ENCODE measurements at places on chromosomes 13 and 19.

DNA sequence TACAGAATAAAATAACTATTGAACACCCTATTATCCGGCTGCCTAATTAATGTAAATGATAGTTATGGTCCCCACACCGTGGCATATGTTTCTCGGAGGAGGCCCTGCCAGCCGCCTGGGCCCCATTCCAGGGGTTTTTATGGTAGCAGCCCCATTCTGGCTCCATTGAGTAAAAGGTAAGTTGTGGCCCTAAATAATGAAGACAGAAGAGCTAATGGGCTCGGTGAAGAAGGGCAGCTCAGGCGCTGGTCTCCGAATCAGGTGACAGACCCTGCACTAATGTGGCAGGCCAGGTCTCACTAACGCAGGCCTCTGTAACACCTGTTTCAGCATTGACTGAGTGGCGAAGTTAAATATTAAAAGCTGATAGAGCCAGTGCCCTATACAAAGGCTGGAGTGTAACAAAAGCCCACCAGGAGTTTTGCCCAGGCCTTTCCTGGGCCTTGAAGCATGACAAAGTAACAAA lies 19.1 kb downstream of the POP4 start:
- no peaks in the 10 kb centered on the region for H3K27me3 ChIP-seq
- no peak for DNase-seq
- H3K4me1 ChIP-seq: peaks cover 21% of the 10 kb centered on the region
- no peak overlapping the region for H3K27ac ChIP-seq
- H3K4me3 ChIP-seq: no peak overlapping the region

- no peak overlapping the region for H3K27ac ChIP-seq
- H3K36me3 ChIP-seq: no peaks in the 10 kb centered on the region
- H3K27me3 ChIP-seq: no peaks in the 10 kb centered on the region
- DNase-seq: no peak
- H3K4me3 ChIP-seq: no peak overlapping the region
- H3K4me1 ChIP-seq: no peaks in the 10 kb centered on the region
Observed at GRCh38 chr19:7415163-7415856, 66.6 kb downstream of the ARHGEF18 start.

DNA sequence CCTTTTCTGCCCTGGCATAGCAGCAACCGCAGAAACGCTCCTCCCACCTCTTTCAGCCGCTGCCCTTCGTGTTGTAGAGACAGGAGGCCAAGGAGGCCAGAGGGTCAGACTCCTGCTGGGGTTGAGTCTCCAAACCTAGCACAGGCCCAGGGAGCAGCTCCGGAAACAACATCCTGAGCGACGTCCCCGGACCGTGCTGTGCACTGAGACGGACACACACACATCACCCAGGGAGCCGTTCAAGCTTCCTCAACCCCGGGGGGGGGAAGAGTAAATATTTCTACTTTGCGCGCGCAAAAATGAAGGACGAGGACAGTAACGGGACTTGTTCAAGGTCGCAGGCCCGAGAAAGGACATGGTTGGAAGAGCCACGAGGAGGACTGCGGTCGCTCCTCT lies 657 bp downstream of the ZNF550 start:
- H3K27ac ChIP-seq: peak overlapping the region; percentile 83
- peak; percentile 41 for DNase-seq
- peak overlapping the region; percentile 87 for H3K4me3 ChIP-seq
- H3K36me3 ChIP-seq: peaks cover 32% of the 10 kb centered on the region

DNA sequence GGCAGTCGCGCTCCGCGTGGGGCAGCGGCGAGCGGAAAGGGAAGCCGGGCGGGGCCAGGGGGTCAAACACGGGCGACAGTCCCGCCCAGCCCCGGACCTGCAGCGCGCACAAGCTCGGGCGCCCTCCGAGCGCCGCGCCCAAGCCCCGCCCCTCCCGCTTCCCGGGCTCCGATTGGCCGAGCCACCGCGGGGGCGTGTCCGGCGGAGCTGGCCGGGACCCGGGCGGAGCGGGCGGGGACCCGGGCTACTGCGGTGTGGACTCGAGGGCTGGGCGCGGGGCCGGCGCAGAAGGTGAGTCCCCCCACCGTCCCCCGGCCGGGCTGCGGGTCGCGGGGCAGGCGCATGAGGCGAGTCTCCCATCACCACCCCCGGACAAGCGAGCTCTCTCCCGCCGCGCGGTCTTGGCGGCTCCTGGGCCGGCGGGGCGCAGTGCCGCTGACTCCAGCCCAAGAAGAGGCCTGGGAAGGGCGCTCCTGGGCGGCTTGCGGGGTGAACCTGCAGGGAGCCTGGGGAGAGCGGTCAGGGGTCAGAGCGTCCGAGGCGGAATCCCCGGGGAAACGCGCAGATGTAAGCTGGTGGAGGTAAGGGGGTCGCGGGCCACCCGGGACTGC lies at the start of gene PLEKHF1:
PLEKHF1 (plus strand) TSS at position 247 of the 611 bp plus-strand sequence. CDS start 8,379 bp downstream, outside the sequence.
- peaks cover 28% of the 10 kb centered on the region for H3K4me1 ChIP-seq
- peak; percentile 77 for DNase-seq
- no peak within 1 kb of the TSS for H3K27ac ChIP-seq

GRCh38 chr19:542173-542866 lies 1.5 kb upstream of the GZMM start:
- no peak overlapping the region for H3K27ac ChIP-seq
- peaks cover 34% of the 10 kb centered on the region for H3K36me3 ChIP-seq
- DNase-seq: no peak
- peaks cover 10% of the 10 kb centered on the region for H3K27me3 ChIP-seq

DNA sequence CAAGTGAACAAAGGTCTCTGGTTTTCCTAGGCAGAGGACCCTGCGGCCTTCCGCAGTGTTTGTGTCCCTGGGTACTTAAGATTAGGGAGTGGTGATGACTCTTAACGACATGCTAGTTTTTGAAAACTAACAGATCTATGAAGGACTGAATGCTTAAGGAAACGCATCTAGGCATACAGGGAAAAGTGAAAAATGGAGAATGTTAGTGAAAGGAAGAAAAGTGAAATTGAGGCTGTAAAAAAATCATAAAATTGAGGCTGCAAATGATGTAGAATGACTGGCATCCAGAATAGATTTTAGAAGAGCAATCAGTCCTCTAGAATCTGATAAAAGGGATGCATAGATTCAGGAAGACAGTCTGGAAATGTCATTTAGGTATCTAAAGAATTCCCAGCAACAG lies 3.5 kb downstream of the ZNF260 start:
- peaks cover 50% of the 10 kb centered on the region for H3K36me3 ChIP-seq
- no peak overlapping the region for H3K4me3 ChIP-seq
- DNase-seq: no peak
- H3K4me1 ChIP-seq: peaks cover 12% of the 10 kb centered on the region
- H3K27me3 ChIP-seq: no peaks in the 10 kb centered on the region

DNA sequence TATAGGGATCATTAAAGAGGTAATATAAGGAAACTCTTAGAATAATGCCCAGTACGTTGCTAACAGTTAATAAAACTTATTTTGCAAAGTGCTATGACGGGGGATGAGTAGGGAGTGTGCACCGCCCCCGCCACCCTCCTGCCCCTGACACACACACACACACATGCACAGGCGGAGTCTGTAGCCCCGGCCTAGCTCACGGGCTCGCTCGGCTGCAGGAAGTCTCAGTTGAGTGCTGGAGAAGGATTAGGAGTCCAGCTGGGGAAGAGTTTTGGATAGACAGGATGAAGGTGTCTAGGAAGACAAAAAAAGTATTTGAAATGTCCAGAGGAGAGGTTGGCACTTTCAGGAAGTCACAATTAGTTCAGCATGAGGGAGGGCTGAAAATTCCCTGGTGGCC lies 21.5 kb downstream of the GSX1 start:
- H3K4me3 ChIP-seq: no peak overlapping the region
- H3K4me1 ChIP-seq: no peaks in the 10 kb centered on the region
- H3K27me3 ChIP-seq: peaks cover 6% of the 10 kb centered on the region

DNA sequence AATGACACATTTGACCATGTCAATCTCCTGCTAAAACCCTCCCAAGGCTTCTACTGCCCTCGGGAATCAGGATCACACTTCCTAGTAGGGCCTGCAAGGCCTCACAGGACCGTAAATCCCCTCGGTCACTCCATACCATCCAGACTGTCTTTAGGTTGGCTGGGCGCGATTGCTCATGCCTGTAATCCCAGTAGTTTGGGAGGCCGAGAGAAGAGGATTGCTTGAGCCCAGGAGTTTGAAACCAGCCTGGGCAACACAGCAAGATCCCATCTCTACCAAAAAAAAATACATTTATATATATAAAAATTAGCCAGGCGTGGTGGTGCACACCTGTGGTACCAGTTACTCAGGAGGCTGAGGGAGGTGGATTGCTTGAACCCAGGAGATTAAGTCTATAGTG lies 15.0 kb downstream of the TMEM143 start:
- DNase-seq: no peak
- H3K36me3 ChIP-seq: no peaks in the 10 kb centered on the region
- H3K27ac ChIP-seq: no peak overlapping the region
- H3K4me1 ChIP-seq: no peaks in the 10 kb centered on the region
- no peaks in the 10 kb centered on the region for H3K27me3 ChIP-seq

DNA sequence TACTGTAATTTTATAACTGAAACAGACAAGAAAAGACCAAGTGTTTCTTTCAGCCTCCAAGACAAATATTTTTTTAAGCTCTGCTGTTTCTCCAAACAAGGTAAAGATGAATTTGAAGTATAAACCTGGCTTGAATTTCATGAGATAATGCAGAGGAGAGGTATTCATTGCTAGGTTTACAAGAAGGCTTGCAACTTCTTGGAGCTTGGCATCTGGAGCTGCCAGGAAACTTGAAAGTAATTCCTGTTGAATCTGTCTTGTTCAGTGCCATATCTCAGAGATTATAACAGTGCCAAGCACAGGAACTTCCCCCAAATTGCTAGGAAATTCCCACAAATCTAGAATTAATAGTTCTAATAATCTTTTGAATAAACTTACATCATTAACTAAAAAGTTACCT lies 70.9 kb downstream of the CDK8 start:
- no peak overlapping the region for H3K27ac ChIP-seq
- no peak for DNase-seq
- H3K36me3 ChIP-seq: no peaks in the 10 kb centered on the region
- H3K4me1 ChIP-seq: no peaks in the 10 kb centered on the region
- no peak overlapping the region for H3K4me3 ChIP-seq
- H3K27me3 ChIP-seq: no peaks in the 10 kb centered on the region

DNA sequence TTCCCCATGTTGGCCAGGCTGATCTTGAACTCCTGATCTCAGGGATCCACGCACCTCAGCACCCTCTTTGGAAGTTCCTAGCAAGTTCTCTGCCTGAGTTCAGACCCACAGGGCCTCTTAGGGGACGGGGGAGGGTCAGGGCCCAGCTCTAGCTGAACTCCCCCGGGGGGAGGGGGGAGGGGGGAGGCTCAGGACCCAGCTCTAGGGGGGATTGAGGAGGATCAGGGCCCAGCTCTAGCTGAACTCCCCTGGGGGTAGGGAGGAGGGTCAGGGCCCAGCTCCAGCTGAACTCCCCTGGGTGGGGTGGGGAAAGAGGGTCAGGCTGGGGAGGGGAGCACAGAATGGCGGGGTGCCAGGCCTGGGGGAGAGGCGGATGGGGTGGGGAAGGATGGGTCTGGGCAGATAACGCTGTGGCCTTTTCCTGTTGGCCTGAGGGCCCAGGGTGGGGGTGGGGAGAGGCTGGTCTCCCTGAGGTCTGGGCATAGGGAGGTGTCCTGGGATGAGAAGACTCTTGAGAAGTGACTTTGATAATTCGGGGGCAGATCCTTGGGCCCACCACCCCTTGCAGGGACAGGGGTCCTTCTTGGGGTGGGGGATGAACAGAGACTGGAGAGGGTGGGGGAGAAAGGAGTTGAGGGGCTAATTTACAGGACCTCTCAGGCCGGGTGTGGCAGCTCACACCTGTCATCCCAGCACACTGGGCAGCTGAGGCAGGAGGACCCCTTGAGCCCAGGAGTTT lies 5.5 kb upstream of the PTBP1 start:
- H3K4me1 ChIP-seq: peaks cover 29% of the 10 kb centered on the region
- H3K27ac ChIP-seq: no peak overlapping the region
- no peak for DNase-seq
- no peak overlapping the region for H3K4me3 ChIP-seq
- H3K36me3 ChIP-seq: no peaks in the 10 kb centered on the region

DNA sequence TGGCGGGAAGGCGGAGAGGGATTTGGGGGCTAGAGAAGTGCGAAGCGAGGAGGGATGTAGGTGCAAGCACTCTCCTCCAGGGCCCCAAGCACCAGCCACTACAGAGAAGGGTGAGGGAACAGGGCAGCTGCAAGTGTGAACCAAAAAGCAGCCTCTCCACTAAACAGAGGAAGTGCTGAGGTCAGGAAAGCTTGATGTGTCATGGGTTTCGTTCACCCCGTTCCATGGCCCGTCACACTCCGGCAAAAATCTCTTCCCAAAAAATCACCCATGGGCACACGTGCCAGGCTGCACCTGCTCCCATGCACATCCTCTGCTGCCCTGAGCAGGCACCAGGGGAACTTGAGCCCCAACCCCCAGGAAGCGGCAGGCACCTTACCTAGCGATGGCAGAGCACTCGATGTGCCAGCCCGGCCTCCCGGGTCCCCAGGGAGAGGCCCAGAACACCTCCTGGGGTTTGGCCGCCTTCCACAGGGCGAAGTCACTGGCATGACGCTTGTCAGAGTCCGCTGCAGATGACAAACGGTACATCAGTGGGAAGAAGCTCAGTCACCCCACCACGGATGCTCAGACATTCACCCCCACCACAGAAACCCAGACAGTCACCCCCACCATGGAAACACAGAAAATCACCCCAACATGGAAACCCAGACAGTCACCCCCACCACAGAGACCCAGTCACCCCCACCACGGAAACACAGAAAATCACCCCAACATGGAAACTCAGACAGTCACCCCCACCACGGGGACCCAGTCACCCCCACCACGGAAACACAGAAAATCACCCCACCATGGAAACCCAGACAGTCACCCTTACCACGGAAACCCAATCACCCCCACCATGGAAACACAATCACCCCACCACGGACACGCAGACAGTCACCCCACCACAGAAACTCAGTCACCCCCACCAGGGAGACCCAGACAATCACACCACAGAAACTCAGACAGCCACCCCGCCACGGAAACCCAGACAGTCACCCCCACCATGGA lies 29.0 kb downstream of the CARS2 start:
- DNase-seq: no peak
- H3K4me3 ChIP-seq: no peak overlapping the region
- no peaks in the 10 kb centered on the region for H3K4me1 ChIP-seq
- peaks cover 47% of the 10 kb centered on the region for H3K36me3 ChIP-seq
- H3K27ac ChIP-seq: no peak overlapping the region

DNA sequence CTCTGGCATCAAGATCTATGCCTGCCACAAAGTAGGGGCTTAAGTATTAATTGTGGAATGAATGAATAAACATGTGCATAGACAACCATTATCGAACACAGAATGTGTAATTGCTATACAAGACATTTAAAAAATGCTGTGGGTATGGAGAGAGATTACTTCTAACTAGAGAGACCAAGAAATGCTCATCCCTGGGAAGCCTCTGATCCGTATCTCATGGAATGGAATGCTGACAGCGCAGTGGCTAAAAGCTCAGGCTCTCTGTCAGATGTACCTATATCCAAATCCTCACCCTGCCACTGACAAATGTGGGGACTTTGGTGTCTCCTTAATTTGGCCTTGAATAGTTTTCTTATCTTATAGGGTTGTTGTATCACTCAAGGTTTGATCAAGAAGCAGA lies 22.7 kb upstream of the MBNL2 start:
- H3K4me3 ChIP-seq: no peak overlapping the region
- DNase-seq: no peak
- H3K27ac ChIP-seq: no peak overlapping the region

- H3K27me3 ChIP-seq: no peaks in the 10 kb centered on the region
- H3K36me3 ChIP-seq: no peaks in the 10 kb centered on the region
- no peak for DNase-seq
- no peaks in the 10 kb centered on the region for H3K4me1 ChIP-seq
- H3K4me3 ChIP-seq: no peak overlapping the region
- no peak overlapping the region for H3K27ac ChIP-seq
Observed at GRCh38 chr13:50149932-50150331, 134.7 kb downstream of the KCNRG start.

GRCh38 chr13:113644800-113645199 lies 13.2 kb downstream of the ATP4B start:
- peaks cover 16% of the 10 kb centered on the region for H3K4me1 ChIP-seq
- DNase-seq: no peak
- no peaks in the 10 kb centered on the region for H3K27me3 ChIP-seq
- no peak overlapping the region for H3K27ac ChIP-seq
- no peak overlapping the region for H3K4me3 ChIP-seq
- H3K36me3 ChIP-seq: peaks cover 24% of the 10 kb centered on the region
